ENCODE measurements at places on chromosomes 5 and 9. TPM values are rescaled to one million over a fixed set of nuclear protein-coding genes. Genes with fewer than 3 reads are reported as not detected.

The FLT4 gene
- total RNA-seq: 5.3 TPM

GRCh38 chr5:173831196-173831914 lies 56.8 kb upstream of the CPEB4 start:
- DNase-seq: no peak

The C9orf43 gene
- 0.36 TPM for total RNA-seq

The CDHR2 gene
- not detected for total RNA-seq

DNA sequence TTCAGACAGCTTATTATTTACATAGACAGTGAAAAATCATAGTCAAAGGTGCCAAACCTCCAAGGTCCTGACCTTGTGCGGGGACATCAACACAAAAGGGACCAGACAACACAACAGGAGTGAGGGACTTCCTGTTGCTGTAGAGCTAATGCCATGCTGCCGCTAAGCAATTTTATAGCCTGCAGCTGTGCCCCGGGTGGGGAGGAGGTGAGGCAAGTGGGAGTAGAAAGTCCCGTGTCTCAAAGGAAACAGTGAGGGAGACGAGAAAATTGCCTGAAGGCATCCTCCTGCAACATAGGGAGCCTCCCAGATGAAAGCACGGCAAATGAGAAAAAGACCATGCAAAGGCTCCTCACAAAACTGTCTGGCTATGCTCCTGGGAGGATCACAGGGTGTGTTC lies 58.8 kb downstream of the CAAP1 start:
- DNase-seq: no peak

DNA sequence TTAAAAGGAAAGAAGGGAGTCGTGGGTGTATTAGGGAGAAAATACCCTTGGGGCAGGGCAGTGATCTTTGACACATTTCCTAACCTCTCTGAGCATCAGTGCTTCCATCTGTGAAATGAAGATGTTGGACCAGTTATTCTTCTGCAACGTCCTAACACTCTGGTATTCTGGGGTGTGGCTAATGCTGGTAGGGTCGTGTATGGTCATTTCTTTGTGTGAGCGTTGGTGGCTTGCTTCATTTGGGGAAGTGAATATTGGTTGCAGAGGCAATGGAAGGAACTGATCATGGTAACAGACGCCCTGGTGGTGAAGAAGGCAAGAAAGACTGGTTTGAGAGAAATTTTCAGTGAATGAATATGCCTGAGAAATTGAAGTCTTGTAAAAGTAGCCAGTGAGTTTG lies 67.9 kb upstream of the TTC23L start:
- DNase-seq: no peak

The C9orf50 gene
- 0.82 TPM for total RNA-seq

The PKN3 gene
- 3.0 TPM for total RNA-seq

The SHC3 gene
- 14.7 TPM for total RNA-seq

- DNase-seq: no peak
Observed at GRCh38 chr9:121887553-121888437, 205.3 kb downstream of the TTLL11 start.

DNA sequence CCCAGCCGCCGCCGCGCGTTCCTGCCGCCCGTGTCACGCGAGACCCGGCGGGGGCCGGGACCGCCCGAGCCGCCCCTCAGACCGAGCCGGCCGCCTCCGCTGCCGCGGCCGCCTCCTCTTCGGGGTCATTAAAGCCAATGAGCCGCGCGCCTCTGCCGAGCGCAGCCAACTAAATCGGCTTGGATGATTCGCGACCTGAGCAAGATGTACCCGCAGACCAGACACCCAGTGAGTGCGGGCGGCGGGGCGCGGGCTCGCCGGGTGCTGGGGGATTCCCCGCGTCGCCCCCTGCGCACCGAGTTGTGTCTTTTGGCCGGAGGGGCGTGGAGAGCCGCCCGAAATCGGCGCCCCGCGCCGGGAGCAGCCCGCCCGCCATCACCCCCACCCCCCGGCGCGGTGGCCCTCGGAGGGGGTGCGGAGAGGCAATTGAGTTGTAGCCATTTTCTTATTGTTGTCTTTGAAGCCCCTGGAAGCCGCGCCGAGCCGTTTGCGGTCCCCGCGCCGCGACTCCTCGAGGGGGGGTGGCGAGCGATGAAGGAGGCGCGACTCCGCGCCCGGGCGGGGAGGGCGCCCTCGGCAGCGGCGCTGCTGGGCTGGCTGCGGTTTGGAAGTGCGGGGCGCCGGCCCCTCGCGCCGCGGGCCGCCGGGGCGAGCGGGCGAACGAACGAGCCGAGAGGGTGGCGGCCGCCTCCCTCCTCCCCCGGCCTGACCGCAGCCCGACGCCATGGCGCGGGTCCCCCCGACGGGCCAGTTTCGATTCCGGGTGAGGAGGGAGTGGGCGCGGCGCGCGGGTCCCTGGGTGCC lies 1.0 kb downstream of the TLE4 start:
- DNase-seq: peak; percentile 73

- no peak for DNase-seq
Observed at GRCh38 chr5:39816156-39816845, 391.5 kb upstream of the DAB2 start.

GRCh38 chr9:88447431-88447830 lies 59.2 kb downstream of the SPIN1 start:
- no peak for DNase-seq

DNA sequence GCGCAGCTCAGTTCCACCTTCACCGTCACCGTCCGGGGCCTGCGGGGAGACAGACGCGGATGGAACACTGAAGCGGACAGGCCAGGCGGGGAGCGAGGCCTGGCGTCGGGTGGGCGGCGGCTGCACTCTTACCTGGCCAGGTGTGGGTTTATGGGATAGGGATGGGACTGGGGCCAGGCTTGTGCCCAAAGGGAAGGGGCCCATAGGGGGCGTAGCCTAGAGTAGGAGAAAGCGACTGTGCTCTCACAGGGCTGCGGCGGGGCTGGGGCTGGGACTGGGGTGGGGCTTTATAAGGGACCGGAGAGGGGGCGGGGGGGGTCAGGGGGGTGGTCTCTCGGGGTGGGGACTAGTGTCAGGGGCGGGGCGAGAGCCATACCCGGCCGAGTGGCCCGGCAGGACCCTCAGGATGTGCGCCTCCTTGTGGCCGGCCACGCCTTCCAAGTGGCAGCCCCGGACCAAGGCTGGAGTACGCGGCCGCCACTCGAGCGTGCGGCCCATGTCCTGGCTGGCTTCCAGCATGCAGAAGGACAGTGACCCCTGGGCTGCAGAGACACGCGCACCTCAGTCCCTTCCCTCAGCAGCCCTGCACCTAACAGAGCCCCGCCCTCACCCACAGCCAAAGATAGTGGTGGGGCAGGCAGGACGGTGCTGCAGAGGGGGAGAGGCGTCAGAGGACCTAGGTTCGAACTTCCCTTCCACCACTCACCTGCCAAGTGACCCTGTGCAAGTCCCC lies 22.8 kb downstream of the FPGS start:
- DNase-seq: peak; percentile 75

The PCDHA8 gene
- total RNA-seq: not detected

GRCh38 chr5:181243018-181243563 lies 615 bp downstream of the RACK1 start:
- peak; percentile 73 for DNase-seq

The CAMK4 gene
- total RNA-seq: 3.0 TPM

The TERT gene
- total RNA-seq: not detected

DNA sequence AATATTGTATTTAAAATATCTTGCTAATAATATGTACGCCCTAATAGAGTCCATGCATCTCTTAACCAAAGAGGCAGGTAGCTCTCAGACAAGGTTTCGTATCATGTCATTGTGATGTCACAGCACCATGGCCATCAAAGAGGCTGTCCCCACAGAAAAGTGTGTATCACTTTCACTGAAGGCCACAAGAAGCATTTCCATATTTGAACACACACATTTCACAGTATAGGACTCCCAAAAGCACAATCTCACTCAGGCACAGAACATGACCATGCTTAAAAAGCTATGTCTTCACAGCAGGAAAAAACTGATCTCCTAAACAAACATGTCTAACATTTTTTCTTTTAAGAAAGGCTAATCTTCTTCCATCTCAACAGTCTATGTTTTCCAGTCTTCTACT lies 133.8 kb downstream of the DENND1A start:
- no peak for DNase-seq

GRCh38 chr9:83441390-83441789 lies 96.8 kb downstream of the FRMD3 start:
- no peak for DNase-seq

DNA sequence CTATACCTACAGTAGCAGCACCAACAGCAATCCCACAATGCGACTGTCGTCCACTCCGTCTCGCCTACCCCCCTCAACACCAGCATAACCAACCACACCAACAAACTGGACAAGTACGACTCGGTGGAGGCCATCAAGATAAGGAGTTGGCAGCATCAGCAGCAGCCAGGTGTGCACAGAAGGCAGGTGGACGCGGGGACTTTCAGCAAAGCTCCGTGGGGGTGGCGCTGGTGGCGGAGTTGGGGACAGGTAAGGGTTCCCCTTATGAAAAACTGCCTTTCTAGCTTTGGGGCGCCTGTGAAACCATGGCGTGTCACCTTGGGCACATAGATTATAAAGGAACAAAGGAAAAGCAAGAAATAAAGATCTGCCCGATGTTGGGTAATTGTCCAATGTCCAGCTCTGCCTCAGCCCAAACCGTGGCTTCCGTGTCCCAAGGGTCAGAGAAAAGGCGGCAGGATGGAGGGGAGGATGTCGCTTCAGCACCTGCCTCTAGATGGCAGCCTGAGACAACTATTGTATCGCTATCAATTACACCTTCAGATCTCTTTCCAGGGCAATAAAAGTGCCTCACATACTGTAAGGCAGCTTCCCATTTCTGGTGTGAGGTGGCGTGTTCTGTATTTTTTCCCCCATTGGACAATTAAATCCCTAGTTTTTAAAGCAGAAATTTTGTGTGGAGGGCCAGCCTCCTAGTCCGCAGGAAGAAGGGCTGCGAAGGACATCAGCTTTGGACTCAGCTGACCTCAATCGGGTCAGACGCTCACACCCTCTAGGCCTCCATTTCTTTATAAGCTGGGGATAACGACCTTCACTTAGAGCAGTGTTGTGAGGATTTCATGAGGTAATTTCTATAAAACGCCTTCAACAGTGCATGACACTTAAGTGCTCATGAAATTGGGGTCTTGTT lies 58.8 kb downstream of the MTRR start:
- DNase-seq: no peak

The NR4A3 gene
- total RNA-seq: 1.1 TPM

The LCN9 gene
- not detected for total RNA-seq

- DNase-seq: no peak
Observed at GRCh38 chr9:131817627-131818026, 77.8 kb upstream of the RAPGEF1 start.

DNA sequence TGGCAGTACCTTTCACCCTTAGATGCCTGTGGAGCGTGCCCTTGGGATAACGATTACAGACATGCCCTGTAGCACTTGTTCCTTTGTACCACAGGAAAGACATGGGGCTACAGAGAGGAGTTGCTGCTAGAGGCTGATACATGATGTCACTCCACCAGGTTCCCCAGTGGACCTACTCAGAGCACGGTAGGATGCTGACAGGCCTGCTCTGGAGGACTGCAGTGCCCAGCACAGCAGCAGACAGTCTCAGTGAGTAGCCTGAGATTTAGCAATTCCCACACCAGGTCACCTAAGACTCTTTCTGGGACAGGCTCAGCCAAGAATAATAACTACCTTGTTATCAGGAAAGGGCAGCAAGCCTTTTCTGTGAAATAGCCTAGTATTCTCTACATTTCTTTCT lies 28.8 kb downstream of the PDE4D start:
- DNase-seq: no peak

GRCh38 chr5:10286162-10286861 lies 21.4 kb downstream of the CMBL start:
- DNase-seq: peak; percentile 76

GRCh38 chr5:151931260-151931659 lies 6.6 kb upstream of the GLRA1 start:
- no peak for DNase-seq

- DNase-seq: no peak
Observed at GRCh38 chr9:131943351-131943841, 136.3 kb downstream of the MED27 start.

- DNase-seq: peak; percentile 57
Observed at GRCh38 chr9:126708178-126708577, 94.5 kb downstream of the LMX1B start.

GRCh38 chr9:125472926-125473701 lies 211.5 kb downstream of the GAPVD1 start:
- DNase-seq: peak; percentile 79

The ACOT12 gene
- 0.41 TPM for total RNA-seq

The PCDHGA7 gene
- total RNA-seq: 10.8 TPM

DNA sequence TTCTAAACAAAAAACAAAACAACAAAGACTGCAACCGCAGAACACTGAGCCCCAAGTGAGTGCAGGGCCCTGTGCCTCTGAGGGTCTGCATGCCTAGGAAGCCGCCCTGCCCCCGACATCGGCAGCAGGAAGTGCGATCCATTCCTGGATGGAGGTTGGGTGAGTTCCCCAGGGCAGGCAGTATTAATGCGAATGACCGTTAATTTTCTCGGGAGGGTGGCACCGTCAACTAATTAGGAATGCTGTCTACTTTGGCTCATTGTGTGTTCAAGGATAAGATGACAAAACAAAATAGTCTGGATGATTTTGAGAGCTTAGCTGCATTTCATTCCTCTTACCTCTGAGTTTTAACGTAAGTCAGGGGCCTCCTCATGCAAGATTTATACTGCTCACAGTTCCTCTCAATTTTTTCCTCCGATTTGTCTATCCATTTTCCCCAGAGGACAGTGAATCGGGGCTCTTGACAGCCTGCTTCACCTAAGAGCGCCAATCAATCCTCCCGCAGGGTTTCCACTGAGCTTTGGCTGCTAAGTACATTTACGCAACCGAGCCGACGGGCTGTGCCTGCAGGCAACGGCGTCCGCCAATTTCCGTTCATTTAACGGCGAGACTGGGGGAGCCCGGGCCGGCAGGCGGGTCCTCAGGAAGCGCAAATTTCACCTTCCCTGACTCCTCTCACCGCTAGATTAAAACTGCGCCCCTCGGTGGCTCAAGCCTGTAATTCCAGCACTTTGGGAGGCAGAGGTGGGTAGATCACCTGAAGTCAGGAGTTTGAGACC lies 2.9 kb upstream of the NXNL2 start:
- no peak for DNase-seq

DNA sequence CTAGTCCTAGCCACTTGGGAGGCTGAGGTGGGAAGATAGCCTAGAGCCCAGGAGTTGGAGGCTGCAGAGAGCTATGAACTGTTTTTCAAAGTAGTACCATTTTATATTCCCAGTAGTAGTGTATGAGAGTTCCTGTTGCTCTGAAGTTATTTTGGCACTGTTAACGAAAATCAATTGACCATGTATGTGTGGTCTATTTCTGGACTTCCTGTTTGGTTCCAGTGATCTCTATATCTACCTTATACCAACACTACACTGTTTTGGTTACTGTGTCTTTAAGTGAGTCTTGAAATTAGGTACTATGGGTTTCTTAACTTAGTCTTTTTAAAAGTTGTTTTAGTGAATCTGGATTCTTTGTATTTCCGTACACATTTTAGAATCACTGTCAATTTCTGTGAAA lies 13.6 kb downstream of the SLF1 start:
- DNase-seq: no peak
